ENCODE measurements at places on chromosomes 1 and 21. TPM values are rescaled to one million over a fixed set of nuclear protein-coding genes. Genes with fewer than 3 reads are reported as not detected.

DNA sequence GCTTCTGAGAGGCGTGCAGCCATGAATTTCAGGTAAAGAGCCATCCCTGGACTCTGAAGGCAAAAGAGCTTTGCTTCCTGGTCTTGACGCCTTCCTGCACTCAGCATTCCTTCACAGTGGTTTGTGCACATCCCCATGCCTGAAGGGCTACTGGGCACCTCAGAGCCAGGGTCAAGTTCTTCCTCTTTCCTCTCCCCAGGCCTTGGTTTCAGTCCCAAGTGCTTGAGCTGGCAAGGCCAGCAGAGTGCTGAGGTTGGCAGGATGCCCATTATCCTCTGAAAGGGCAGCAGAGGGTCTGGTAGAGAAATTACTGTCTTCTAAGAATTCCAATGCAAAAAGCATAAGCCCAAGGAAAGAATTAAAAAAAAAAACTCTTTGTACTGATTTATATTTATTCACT lies 1064.9 kb downstream of the TTLL7 start:
- no peak for DNase-seq

GRCh38 chr1:18343581-18343980 lies 137.1 kb upstream of the KLHDC7A start:
- DNase-seq, result no peak

GRCh38 chr1:183953031-183953430 lies 84.5 kb downstream of the COLGALT2 start:
- DNase-seq, result no peak

DNA sequence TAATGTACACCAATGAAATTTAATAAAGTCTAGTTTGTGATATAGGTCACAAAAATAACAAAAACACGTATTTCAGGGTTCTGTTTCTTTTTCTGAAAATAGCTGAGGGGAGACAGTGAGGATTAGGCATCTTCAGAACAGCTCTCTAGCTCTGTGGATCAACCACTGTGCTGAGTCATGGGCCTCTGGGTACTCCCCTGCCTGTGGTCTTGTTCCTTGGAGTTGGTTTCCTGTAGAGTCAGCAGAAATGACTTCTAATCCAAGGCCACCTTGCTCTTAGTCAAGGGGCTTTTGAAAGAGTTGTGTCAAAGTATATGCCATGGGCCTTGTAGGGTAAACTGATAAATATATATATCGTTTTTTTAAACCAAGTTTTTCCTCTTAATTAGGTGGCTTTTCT lies 141.8 kb upstream of the ZRANB2 start:
- DNase-seq, result peak; percentile 18

- DNase-seq, result no peak
Measured at GRCh38 chr1:234979296-234980279, 149.0 kb downstream of the TOMM20 start.

MCOLN3 gene
- 21.2 TPM for total RNA-seq
